ENCODE measurements at places on chromosomes 16 and 17.

DNA sequence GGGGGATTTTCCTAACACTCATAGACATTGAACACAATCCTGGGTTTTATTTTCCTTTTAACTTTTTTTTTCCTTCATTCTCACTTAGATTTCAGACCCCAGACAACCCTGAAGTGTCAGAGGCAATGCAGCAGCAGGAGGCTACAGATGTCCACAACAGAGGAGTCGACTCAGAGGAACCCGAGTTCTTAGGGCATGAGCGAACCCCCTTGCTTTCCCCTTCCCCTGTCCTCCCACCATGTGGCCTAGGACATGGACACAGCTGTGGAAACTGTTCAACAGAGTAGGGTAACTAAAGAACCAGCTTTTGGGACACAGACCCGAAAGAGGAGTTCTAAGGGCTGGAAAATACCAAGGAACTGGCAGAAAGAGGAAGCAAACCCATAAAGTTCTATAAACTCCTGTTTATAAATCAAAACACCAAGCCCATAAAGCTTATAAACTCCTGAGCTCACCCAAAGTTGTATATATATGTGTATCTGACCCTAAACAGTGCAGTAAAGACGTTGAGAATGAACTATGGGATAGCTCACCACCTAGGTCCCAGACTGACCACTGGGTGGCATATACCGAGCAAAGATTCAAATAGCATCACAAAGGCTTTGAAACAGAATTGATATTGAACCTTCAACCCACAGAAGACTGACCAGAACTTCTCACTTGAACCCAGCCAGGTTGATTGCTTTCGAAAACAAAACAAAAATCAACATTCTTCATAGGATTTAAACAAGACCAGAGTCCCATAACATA is 33.9 kb downstream of the CMTM4 start:
- DNase-seq, result no peak

DNA sequence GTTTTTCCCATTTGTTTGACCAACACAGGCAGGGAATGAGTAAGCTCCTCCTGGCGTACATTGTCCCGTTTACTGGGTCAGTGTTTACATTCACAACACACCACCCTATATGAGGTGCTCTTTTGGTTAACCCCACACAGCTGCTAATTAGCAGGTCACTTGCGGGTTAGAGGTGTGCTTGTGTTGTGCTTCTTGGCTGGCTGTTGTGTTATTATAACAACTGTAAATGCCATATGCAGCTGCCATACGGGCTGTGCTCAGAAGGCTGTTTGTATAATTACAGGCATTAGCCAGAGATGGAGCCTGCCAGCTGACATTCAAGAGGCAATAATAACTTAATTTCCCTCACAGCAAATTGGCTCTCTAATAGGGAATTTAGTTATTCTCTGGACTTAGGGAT is 205.1 kb upstream of the ELAC2 start:
- DNase-seq, result no peak

DNA sequence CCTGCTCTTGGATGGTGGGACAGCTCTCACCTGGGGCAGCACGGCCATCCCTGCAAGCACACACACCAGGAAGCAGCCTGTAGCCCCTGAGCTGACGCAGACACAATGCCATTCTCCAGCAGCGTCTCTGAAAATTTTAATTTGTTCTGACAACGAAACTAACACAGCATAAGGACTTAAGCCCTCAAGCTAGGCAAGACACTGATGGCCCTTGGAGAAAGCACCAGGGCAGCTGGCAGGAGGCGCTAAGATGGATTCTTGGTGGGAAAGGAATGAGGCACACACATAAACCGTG is 2.7 kb upstream of the LIMD2 start:
- DNase-seq, result no peak

GRCh38 chr17:64718058-64718457 is 56.0 kb upstream of the SMURF2 start:
- no peak for DNase-seq

DNA sequence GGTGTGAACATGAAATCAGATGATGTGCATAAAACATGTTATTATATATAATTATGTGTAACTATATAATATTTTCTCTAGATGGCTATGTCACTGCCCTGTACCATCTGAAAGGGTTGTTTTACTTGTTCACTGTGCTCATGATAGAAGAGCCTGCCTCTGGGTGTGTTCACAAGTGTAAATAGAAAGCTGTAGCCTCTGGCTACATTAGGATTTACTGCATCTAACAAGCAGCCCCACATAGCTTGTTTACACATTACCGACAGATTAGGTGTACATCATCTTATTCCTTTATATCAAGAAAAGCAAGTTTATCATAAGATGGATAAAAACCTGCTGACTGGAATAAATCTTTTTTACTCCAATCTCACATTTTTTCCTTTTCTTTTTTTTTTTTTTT is 46.1 kb downstream of the CHD9 start:
- no peak for DNase-seq

DNA sequence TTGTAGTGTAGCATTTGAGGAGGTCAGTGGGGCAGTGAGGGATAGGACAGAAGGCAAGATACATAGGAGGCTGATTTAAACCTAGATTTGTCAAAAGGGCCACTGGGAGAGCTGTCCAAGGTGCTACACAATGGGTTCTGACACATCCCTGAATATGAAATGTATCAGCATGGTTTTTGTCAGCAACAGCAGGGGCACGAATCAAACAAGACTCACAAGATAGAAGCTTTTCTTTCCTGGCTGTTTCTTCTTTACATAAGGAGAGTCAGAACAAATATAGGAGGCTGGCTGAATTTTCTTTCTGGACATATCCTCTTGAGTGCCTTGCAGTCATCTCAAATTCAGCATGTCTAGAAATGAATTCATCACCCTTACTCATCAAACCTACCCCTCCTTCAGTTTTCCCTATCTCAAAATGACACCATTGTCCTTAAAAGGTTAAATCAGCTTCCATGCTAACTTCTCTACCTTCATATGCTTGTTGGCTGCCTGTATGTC is 130.5 kb downstream of the NPIPB5 start:
- DNase-seq, result no peak

DNA sequence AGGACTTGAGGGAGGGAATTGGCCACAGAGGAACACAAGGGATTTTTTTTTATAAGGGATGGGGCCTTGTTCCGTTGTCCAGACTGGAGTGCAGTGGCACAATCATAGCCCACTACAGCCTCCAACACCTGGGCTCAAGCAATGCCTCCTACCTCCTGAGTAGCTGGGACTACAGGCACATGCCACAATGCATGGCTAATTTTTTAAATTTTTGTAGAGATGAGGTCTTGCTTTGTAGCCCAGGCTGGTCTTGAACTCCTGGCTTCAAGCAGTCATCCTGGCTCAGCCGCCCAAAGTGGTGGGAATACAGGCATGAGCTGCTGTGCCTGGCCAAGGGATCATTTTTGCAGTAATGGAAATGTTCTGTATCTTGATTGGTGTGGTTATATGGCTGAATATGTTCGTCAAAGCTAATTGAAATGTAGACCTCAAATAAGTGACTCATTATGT is 56.9 kb downstream of the VMP1 start:
- no peak for DNase-seq

GRCh38 chr17:43579566-43580140 is 33.5 kb upstream of the ETV4 start:
- DNase-seq, result no peak

DNA sequence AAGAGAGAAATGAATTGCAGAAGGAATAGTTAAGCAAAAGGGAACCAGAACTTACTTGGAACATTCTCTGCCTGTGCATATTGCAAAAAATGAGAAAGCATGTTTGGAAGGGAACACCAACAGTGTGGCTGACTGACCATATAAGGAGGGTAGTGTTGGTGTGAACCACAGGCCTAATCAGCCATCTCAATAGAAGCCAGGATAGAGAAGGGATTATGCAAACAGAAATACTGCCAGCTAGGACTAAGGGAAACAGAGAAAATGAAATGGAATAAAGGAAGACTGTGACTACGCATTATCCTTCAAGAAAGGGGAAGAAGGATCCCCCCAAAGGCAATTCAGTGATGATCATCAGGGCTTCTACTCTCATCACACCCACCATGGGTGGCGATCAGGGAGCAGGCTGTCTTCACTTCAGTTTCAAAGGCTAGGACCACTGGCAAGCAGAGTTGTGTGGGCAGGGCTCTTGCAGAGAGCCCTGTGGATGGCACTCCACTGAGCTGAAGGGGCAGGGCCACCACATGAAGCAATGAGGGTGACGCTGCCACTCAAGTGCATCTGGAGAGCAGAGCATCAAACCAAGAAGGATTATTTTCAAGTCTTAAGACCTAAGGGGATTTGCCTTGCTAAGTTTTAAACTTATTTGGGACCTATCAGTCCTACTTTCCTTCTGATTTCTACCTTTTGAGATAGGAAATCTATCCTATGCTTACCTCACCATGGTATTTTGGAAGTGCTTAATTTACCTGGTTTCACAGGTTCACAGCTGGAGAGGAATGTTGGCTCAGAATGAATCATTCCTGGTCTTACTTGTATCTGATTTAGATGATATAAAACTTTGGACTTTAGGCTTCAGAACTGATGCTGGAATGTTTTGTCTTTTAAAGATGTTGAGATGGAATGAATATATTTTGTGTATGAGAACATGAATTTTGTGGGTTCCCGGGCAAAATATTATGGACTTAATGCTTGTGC is 140.5 kb downstream of the SSH2 start:
- no peak for DNase-seq

- peak; percentile 13 for DNase-seq
Measured at GRCh38 chr17:29930409-29931010, 482 bp upstream of the SSH2 start.

Data from transverse colon (tissue), 4 donors.